ENCODE measurements at places on chromosomes 7 and 10. TPM values are rescaled to one million over a fixed set of nuclear protein-coding genes. Genes with fewer than 3 reads are reported as not detected.

DNA sequence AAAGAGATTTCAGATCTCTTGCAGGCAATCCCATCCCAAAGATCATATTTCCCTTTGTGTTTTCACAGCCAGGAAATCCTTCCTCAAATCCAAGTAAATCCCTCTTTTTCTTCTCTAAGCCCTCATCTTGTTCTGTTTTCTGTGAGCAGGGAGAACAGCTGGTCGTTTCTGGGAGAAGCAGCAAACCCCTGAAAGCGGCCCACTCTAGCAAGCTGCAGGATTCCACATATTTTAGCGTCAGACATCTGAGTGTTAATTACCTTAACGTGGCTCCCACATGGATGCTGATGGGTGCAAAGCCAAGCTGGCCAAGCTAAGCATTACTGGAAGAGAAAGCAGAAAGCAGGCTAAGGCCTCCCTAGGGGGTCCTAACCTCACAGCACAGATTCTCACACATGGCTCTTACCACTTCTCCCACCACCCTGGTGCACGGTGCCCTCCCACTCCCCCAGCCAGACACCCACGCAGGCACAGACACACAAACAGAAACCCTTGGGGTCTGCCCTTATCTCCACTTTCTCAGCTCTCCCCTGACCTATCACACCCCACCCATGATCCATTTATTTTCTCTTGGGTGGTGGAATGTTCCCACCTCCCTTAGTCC, 551.0 kb upstream of the AUTS2 start:
- no peak for DNase-seq

SPDYE8 gene
- total RNA-seq = not detected

PON1 gene
- not detected for total RNA-seq

INSYN2A gene
- 0.09 TPM for total RNA-seq
